ENCODE measurements at places on chromosomes 7 and 10.

- no peak for DNase-seq
Observed at GRCh38 chr10:132238371-132239125, 51.8 kb downstream of the DPYSL4 start.

GRCh38 chr10:102917962-102918816 is at the start of gene CNNM2:
Gene CNNM2 (plus strand): TSS chr10:102918294. CDS start chr10:102918481, 187 bp downstream.
- DNase-seq, result peak; percentile 100

DNA sequence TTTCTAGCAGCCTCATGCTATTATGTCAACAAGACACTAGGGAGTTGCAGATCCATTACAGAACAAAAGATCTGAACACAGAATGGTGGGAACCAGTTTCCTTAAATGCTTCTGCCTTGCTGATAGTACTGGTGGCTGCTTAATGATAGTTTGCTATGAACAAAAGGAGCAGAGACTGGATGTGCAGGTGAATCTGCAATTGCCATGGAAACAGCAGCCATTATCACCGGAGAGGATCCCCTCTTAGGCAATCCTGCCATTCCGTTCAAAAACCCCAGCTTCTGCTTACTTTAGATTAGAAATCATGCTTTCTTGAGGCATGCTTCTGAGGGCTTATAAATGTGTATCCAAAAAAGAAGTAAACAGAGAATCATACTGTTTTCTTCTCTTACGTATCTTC is 80.0 kb upstream of the PRKAR2B start:
- no peak for DNase-seq

GRCh38 chr10:125152450-125153368 is 7.7 kb downstream of the CTBP2 start:
- DNase-seq, result peak; percentile 56

GRCh38 chr7:139830782-139831501 is 1.9 kb downstream of the TBXAS1 start:
- DNase-seq, result no peak

- DNase-seq, result no peak
Observed at GRCh38 chr10:92849576-92850090, 1.3 kb downstream of the EXOC6 start.

- DNase-seq, result peak; percentile 77
Observed at GRCh38 chr7:21253740-21254687, 173.9 kb upstream of the SP4 start.

GRCh38 chr10:101357958-101358357 is 4.0 kb downstream of the BTRC start:
- no peak for DNase-seq

DNA sequence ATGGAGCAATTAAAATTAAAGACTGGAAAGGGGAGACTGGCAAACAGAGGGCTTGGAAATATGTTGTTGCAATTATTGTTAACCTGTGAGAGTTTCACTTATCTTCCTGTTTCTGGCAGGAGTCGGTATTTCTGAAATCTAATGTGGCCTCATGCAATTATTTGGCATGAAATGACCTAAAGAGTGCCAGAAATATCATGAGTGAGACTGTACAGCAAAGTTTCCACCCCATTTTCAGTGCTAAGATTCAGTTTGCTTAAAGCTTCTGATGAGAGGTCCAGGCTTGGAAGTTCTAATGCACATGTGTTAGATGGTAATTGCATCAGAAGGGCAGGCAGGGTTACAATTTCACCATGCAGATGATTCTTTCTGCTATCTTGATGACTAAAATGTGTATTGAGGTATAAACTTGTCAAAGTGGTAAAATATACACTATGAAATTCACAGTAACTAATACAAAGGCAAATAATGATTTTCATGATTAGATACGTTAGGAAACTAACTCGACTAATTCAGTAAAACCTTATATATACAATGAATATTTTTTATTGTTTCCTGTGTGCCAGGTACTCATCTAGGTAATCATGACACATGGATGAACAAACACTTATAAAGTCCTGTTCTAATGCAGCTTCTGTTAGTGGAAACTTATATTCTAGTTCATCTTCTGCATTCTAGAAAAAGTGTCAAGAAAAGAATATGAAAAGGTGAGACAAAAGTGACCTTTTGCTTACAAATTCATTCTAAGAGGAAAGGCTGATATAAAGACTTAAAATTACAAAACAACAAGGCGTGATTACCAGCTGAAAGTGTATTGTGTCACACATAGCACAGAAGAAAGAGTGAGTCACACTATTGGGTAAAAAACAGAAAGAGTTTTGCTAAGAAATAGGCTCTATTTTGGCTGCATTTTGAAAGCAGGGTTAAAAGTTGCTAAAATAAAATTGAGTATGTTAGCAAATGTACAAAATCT is 533.4 kb upstream of the SEMA3D start:
- DNase-seq, result no peak

DNA sequence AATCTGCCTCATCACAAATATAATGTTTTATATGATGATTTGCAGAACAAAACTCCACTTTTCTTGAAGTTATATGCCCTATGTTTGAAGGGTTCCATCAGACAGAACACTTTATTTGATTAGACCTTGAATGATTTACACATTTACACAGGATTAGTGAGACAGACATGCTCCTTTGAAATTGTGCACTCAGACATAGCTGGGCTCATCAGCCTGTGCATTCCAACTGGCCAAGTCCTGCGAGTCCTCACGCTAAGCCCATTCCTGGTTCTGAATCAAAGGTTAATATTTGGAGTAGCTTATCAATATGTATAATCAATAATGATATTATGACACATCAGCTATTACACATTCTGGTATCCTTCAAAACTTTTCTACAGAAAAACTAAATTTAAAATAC is 173.6 kb downstream of the MBL2 start:
- DNase-seq, result no peak

- DNase-seq, result peak; percentile 90
Observed at GRCh38 chr7:105849122-105849855, 27.1 kb downstream of the ATXN7L1 start.

GRCh38 chr10:128566361-128566968 is 440.2 kb upstream of the MKI67 start:
- DNase-seq, result no peak

- peak; percentile 53 for DNase-seq
Observed at GRCh38 chr7:87219545-87220025, at the start of gene TMEM243. Gene TMEM243 (minus strand): TSS chr7:87219732. CDS start chr7:87219503, 229 bp downstream.

GRCh38 chr7:5379546-5379945 is 44.1 kb downstream of the TNRC18 start:
- no peak for DNase-seq

DNA sequence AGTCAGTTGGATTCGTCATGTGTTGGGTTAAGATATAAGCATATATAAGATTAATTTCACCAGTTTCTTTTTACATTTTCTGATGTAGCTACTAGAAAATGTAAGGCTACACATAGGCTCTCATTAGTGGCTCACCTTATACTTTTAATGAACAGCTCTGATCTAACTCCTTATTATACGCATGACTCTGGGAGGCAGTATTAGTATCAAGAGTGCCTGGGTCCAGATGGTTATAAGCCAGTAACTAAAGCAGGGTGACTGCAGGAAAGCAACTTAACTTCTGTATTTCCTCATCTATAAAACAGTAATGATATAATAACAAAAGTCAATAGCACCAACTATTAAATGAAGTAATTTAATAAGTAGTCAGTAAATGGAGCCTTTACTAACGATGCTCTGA is 1.4 kb upstream of the ELMO1 start:
- DNase-seq, result no peak

DNA sequence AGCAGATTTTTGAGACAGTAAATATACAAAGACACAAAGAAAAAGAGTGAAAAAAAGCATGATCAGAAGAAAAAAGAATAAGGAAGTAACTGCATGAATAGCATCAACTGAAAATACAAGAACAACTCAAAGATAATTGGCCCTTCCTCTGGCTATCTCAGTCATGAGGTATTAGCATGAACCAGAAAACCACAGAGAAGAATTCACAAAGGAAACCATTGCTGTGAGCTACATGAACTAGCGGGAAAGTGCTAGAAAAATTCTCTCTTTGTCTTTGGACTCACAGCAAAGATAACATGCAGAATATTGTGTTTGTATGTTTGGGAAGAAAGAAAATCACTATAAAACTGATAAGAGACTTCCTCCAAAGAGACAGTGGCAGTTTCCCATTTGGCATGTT is 82.9 kb downstream of the SORCS1 start:
- no peak for DNase-seq

- no peak for DNase-seq
Observed at GRCh38 chr7:96921231-96921630, 84.1 kb upstream of the DLX6 start.

GRCh38 chr7:115014794-115015193 is 92.9 kb downstream of the MDFIC start:
- no peak for DNase-seq

DNA sequence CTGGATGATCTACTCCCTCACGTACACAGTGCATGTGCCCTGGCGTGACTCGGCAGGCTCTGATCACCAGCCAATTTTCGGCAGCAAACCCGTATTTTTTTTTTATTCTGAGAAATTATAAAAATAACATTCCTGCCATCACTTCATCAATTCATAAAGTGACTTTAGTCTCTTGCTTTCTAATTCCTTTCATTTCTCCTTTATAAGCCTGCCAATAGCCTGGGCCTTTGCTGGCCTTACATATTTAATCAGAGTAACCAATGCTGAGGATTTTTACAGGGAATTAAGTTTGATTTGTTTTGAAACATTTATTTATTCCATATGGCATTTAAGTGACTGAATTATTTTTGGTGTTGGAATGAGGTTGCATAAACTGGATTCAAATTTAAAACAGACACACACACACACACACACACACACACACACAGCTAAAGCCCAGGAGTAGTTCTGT is 140.8 kb downstream of the ETV1 start:
- DNase-seq, result no peak

GRCh38 chr10:48533951-48534720 is 70.7 kb downstream of the ARHGAP22 start:
- DNase-seq, result peak; percentile 66

GRCh38 chr7:7570584-7570983 is 3.9 kb downstream of the MIOS start:
- DNase-seq, result no peak

All from H9 (cell line).